ENCODE measurements at places on chromosomes 6 and 20.
A peak's percentile ranks its signal among the peaks of the same experiment; 100 is the strongest.

GRCh38 chr6:143505537-143505936, 6.0 kb downstream of the FUCA2 start:
- no peak for DNase-seq

- peak; percentile 79 for DNase-seq
Measured at GRCh38 chr6:28742668-28743270, 181.0 kb downstream of the TRIM27 start.

- DNase-seq, result no peak
Measured at GRCh38 chr6:24718449-24719124, 367 bp downstream of the C6orf62 start.

DNA sequence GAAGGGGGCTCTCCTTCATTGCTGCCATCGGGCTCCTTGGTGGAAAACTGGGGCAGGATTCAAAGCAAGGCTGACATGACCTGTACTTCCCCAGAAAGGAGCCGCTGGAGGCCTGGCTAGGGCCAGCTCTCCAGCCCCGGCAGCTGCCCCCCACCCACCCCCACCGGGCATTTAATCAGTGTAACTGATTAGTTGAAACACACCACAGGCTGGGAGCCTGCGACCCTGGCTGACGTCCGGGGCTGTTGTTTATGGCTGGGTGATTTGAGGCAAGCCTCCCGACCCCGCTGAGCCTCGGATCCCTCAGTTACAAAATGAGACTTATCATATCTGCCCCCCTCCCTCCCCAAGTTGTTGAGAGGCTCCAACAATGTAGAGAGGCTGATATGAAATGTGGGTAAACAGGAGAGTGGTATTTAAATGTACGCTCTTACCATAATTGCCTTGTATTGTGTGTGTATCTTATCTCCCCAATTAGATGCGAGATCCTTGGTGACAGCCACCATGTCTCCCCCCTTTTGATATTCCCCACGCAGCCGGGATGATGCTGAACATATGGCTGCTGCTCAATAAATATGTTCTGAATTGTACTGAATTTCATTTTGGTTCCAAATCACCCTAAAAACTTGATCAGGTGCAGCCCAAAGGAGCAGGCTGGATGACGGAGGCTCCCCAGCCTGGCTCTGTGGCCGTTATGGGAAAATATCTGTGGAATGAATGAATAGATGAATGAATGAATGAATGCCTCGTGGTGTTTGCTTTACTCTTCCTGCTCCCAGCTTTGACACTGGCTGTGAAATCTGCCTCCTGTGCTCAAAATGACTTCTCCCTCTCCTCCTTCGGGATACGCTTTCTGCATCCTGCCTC, 31.8 kb upstream of the APCDD1L start:
- DNase-seq, result no peak

- no peak for DNase-seq
Measured at GRCh38 chr6:163151212-163151611, 263.3 kb upstream of the QKI start.

DNA sequence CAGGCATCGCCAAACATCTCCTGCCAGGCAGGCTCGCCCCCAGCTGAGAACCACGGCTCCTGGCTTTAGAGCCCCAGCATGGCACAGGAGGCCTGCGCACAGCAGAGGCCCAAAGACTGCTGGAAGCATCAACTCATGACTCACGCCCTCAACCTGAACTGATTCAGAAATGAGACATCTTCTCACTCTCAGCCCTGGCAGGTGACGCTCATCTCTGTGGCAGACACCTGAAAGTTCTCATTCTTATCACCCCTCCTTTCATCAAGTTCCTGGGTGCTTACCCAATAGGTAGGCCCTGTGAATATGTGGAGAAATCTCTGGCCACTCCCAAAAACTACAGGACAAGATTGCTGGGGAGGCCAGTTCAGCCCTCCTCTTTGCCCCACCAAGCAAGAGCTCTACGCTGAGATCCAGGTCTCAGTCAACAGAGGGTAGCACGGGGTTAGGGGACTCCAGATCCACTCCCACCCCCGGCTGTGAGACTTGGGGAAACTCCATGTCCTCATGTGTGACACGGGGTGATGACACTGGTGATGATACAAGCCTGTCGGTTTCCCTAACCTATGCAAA, 11.3 kb downstream of the NFATC2 start:
- DNase-seq, result peak; percentile 80

DNA sequence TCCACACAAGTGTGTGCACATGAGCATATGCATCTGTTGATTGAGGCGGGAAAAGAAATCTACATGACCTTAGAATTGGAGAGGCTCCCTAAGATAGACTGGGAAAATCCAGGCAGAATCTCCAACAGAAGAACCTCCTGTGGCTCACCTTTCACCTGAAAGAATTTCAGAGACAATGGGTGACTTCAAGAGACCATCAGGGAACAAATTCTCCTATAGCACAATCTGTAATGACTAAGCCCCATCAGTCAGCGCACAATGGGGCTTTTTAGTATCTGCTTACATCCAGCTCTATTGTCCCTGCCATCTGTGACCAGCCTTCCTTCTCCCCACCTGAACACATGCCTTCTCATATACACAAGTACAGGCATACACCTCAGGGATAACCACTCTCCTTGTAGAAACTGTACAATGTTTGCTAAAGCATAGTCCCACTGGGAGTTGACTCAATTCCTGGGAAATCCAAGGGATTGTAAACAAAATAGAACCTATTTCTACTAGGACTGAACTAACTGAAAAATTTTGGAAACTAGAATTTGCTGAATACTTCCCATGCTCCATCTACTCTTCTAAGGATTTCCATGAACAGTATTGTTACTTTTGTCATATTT, 150.8 kb upstream of the STXBP5 start:
- DNase-seq, result no peak
